ENCODE measurements at places on chromosomes 2 and 18.

DNA sequence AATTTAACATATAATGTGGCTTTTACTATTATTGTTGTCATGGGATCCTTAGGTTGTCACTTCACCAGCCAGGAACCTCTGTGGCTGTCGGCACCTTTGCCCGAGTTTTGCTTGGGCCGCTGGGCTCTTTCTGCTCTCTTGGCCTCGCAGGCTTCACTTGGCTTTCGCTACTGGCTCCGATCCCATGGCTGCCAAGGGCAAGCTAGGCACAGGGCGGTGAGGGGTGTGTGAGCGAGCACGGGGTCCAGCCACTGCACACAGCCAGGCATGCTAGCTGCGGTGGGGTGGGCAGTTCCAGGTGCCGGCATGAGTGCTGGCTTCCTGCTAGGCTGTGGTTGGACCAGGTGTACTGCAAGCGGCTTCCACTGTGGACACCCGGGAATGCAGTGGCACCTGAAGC, 23.4 kb upstream of the RAPGEF4 start:
- DNase-seq, result no peak

GRCh38 chr2:215915441-215915840, 97.9 kb downstream of the MREG start:
- peak; percentile 42 for DNase-seq

GRCh38 chr18:70276416-70277191, 12.2 kb upstream of the SOCS6 start:
- no peak for DNase-seq

GRCh38 chr2:60509066-60509465, 44.4 kb downstream of the BCL11A start:
- DNase-seq, result no peak

- peak; percentile 82 for DNase-seq
Measured at GRCh38 chr2:121189011-121189410, 96.0 kb downstream of the TFCP2L1 start.

GRCh38 chr18:50918153-50918552, 39.2 kb downstream of the ME2 start:
- no peak for DNase-seq

DNA sequence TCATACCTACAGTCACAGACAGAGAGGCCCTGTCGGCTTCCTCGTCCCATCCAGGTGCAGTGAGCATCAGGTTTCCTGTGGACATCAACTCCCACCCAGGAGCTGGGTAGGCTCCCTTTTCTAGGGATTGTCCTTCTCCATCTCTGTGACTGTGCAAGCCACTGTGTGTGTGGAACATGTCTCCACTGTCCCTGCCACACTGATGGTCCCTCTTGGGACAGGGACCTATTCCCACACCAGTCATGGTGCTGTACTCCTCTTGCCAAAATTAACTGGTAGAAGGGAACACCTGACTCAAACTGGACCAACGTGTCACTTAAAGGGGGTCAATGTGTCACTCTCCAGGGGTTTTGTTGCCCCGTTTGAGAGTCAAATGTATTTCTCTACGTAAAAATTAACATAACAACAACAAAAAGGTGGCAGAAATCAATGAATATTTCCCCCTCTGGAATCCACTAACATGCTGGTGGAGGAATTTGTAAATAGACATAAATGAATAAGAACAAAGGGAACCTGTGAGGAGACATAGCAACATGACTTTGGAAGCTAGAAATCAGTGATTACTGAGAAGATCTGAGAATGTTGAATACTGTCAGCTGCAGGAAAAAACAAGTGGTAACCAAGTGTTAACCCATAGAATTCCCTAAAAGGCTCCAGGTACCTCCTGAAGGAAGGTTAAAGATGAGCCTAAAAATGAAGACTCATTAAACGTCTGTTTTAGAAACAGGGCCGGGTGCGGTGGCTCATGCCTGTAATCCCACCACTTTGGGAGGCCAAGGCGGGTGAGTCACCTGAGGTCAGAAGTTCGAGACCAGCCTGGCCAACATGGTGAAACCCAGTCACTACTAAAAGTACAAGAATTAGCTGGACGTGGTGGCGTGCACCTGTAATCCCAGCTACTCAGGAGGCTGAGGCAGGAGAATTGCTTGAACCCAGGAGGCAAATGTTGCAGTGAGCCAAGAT, 40.4 kb downstream of the SH2D6 start:
- no peak for DNase-seq

DNA sequence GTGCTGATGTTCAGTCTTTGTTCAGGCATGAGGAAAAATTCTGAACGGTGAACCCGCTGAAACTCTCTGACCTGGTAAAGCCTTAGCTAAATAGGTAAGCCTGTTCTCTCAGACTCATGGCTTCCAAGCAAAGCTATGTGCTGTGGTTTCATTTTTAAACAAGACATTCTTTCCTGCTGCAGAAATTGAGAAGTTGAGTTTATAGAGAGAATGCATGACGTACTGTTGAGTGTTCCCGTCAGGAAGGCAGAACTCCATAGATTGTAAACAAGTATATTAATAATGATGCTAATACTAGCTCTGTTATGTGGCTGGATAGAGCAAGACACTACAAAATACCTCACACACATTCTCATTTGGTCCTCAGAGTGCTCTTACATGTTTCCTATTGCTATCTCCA, 424.0 kb upstream of the CRIM1 start:
- DNase-seq, result no peak

- no peak for DNase-seq
Measured at GRCh38 chr2:226579519-226579918, 220.1 kb downstream of the IRS1 start.

Data from MV-4-11 (cell line).